ENCODE measurements at places on chromosomes 2 and 18. TPM values are rescaled to one million over a fixed set of nuclear protein-coding genes. Genes with fewer than 3 reads are reported as not detected.

GRCh38 chr2:237558961-237559641 is 7.3 kb upstream of the PRLH start:
- no peak for DNase-seq

GRCh38 chr2:63522950-63523349 is 65.3 kb downstream of the WDPCP start:
- no peak for DNase-seq

- DNase-seq, result no peak
Measured at GRCh38 chr2:143953451-143954030, 566.4 kb downstream of the ZEB2 start.

DNA sequence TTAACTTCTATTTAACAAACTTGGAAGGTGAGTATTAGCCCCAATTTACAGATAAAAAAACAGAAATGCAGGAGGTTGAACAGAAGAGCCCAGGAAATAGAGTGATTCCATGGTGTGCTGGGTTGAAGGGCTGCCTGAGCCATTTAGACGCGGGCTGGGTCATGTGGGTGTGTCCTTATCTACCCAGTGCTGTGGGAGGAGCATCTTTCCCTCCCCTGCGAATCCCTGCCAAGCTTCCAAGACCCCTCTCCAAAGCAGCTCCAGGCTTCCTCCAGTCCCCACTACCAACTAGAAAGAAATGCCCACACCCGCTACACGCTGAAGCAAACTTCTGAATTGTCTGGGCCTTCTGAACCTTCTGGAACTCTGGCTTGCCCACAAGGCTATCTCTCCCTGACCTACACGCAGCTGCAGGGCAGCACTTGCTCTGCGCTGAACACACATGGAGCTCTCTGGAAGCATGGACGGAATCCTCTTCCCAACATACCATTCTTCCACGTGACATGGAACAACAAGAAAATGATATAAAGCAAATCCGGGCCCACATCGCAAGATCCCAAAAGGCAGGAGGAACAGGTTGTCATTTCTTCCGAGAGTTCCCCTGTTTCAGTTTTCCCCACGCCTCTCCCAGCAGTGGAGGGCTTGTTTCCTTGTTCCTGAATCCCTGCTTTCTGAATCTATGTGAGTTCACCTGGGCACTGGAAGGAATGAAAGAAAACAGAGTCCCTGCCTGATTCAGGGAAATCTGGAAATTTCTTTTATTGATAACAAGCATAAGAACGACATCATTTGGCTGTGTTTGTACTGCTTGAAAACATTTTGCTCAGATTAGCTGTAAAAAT is 562.7 kb upstream of the ID2 start:
- no peak for DNase-seq

GRCh38 chr18:46754188-46754587 is 2.7 kb downstream of the ST8SIA5 start:
- DNase-seq, result no peak

THAP4 gene
- 31.9 TPM for total RNA-seq

DNA sequence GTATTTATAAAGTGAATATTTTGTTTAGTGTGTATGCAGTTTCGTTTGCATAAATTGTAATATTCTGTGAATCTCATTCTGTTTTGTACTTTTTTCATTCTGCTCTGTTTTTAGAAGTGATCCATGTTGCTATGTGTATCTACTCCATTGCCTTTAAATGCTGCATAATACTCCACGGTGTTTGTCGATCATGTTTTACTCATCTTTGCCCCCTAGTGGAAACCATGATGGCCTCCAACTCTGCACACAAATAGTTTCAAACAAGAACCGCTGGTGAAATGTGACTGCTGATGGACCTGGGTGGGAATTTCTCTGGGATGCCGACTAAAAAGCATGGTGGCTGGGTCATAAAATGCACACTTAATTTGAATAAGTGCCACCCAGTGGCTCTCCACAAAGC is 32.0 kb upstream of the SKOR2 start:
- no peak for DNase-seq

DNA sequence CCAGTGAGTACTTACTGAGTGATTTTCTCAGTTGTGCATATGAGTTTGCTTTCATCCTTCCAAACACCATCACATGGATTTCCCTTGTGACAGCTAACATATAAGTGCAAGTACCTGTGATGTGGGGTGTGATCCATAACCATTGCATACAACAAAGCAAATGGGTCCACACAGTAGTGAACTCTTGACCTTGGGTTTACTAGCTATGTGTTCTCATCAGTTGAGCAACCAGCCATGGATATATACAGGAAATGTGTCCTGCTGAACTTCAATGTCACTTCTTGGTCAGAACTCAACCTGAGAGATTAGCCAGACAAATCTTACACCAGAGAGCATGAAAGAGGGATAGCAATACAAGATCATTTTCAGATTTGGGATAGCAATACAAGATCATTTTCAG is 420.9 kb upstream of the KCNH7 start:
- DNase-seq, result no peak

- no peak for DNase-seq
Measured at GRCh38 chr2:101759162-101759561, 61.7 kb downstream of the MAP4K4 start.

DNA sequence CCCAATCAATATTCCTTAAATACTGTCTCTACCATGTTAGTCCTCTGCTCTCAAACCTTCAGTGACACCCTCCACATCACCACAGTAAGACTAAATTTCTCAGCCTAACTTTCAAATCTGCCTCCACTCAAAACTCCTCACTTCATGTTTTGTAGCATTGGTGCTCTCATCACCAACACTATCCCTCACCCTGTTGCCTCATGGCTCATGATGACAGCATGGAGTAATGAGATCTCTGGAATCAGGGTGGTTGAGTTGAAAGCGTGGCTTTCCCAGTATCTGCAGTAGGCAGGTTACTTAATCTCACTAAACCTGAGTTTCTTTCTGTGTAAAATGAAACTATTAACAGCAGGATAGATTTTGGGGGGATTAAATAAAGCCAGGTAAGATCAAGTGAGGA is 621.4 kb downstream of the NYAP2 start:
- DNase-seq, result no peak

METTL8 gene
- total RNA-seq, result 20.0 TPM

GRCh38 chr2:226791487-226792081 is 8.0 kb downstream of the IRS1 start:
- DNase-seq, result peak; percentile 93

CHRND gene
- not detected for total RNA-seq

DNA sequence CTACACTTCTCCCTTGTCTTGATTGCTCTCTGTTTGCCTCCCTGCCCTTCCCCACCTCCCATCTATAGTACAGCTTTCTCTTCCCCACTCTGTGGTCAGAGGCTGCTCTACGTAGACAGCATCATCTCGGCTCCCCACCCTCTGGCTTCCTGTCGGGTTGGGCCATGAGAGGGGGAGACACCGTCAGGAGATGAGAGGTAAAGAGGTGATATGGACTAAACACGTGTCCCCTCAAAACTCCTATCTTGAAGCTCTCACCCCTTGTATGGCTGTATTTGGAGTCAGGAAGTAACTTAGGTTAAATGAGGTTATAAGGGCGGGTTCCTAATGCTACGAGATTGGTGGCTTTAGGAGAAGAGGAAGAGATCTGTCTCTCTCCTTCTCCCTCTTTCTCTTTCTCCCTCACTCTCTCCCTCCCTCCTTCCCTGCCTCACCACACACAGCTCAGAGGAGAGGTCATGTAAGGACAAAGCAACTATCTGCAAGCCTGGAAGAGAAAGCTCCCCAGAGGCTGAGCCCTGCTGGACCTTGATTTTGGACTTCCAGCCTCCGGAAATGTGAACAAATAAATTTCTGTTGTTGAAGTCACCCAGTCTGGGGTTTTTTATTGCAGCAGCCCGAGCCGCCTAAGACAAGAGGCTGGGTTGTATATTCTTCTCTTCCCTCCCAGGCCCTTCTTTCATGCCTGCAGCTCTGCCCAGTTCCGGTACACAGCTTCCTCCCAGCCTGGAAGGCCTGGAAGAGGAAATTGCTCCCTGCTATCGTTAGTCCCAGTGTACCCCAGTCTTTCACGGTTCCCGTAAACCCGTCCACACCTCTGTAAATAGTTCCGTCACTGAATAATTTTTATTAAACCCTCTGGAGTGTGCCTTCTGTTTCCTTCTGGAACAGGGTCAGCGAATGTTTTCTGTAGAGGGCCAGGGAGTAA is 138.0 kb downstream of the AKAIN1 start:
- peak; percentile 33 for DNase-seq

CLEC4F gene
- not detected for total RNA-seq

- DNase-seq, result no peak
Measured at GRCh38 chr2:229445019-229445418, 173.9 kb upstream of the PID1 start.

DNA sequence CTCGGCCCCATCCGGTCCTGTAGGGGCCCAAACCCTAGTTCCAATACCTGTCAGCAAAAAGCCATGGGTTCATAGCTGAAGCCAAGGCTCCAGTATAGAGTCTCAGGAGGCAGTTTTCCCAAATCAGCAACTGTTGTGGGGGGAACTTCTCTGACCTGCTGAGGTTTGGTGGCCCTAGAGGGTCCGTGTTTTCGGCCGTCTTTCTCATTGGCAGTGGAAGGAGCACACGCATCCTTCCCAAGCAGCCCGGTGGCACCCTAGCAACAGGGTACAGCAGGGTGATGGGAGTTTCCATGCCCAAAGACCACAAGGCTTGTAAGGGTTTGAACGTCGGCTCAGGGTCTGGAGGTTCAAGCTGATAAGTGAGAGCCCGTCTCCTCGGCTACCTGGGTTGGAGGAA is 6.6 kb downstream of the FOSL2 start:
- DNase-seq, result no peak

DNA sequence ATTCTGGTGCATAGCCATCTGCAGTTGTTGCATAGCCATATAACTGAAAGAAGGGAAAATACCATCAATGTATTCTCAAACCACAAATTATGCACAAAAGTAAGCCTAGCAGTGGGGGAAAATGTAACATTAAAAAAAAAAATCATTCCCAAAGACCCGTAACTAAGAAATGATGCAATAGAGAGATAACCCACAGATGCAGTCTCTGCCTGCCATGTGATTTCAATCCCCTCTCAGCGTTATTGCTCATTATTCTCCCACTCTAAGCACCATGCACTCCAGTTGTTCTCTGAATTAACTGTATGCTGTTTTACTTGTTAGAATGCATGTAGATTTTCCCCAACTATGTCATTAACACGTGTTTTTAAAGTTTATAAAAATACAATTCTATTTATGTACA is 14.1 kb downstream of the DSC1 start:
- DNase-seq, result no peak

FOXD4L1 gene
- total RNA-seq, result 0.18 TPM

- peak; percentile 61 for DNase-seq
Measured at GRCh38 chr2:216692636-216693413, 2.5 kb downstream of the IGFBP5 start.

GRCh38 chr2:85524336-85524908 is 14.5 kb upstream of the MAT2A start:
- DNase-seq, result no peak

CDH2 gene
- total RNA-seq, result not detected

GRCh38 chr2:11889101-11889850 is 142.8 kb downstream of the LPIN1 start:
- no peak for DNase-seq

GRCh38 chr2:208807756-208808155 is 401.2 kb downstream of the PTH2R start:
- DNase-seq, result no peak

- peak; percentile 33 for DNase-seq
Measured at GRCh38 chr2:12106440-12107080, 360.1 kb downstream of the LPIN1 start.

SPDYA gene
- total RNA-seq, result 1.2 TPM

DNA sequence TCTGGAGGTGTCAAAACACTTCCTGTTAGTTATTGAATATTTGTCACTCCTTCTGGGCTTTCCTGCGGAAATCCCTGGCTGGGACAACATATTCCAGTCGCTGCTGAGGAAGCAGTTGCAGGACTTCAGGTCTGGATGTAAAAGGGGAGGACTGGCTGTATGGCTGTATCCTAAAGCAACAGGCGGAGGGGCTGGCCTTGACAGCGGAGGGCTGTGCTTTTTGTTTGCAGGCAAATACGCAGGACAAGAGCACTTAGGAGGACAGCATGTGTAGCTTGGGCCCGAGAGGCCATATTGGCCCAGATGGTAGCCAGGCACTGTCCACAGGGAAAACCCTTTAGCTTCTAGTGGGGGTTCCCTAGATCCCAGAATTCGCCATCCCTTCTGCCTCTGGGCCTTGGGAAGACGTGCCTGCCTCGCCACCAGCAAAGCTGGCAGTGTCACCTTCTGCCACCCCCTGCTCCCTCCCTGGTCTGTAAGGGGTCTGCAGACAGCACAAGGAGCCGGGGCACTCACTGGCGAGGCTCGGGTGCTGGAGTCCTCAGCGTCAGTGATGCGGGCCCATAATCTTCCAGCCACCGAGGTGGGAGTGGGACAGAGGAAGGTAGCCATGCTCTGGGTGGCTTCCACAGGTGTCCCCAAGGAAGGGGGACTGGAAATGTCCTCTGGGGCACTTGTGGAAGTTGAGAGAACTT is 6.7 kb downstream of the NPPC start:
- DNase-seq, result no peak

- no peak for DNase-seq
Measured at GRCh38 chr2:216575465-216575864, 57.8 kb upstream of the IGFBP2 start.

DNA sequence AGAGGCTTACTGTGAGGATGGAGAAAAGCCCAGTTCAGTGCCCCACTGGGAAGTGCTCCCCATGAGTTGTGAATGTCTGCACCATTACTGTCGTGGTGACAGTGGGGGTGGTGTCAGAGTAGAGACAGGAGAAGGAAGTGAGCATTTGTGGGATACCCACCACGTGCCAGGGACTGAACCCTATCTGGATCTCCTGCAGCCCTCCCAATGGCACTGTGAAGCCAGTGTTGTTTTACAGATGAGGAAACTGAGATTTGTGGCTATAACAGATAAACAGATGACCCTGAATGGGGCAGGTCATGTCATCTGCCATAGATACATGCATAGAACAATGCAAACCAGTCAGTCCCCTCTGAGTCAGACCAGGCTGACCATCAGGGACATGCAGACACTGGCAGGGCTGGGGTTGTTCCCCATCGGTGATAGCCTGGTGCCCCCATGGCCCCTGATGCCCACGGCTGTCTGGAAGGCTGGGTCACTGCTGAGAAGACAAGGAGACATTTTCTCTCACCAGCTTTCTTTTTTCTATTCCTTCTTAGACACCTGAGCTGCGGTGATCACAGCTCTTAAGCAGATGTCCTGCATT is 60.8 kb downstream of the EMILIN2 start:
- DNase-seq, result peak; percentile 27

GAL3ST2 gene
- 0.58 TPM for total RNA-seq

GRCh38 chr2:127129937-127130336 is 23.0 kb upstream of the BIN1 start:
- DNase-seq, result peak; percentile 6

- DNase-seq, result peak; percentile 19
Measured at GRCh38 chr2:11498543-11499034, 32.6 kb upstream of the E2F6 start.
